ENCODE measurements at places on chromosomes 4 and X.

- no peak for DNase-seq
These were observed 38.4 kb upstream of the CLNK start for GRCh38 chr4:10722957-10723356.

DNA sequence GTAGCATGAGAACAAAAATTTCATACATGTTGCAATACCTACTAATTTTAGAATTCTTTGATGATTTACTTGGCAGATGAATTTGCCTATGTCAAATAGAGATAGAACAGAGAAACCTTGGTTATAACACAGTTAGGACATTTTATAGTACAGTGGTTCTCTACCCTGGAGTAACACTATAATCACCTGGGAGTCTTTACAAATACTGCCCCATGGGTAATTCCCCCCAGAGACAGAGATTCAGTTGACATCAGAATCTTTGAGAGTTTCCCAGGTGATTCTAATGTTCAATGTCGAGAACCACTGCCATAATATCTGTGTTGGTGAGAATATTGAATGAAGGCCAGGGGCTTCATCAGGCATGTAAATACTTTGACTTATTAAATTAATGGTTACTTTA is 401.3 kb upstream of the NDST4 start:
- no peak for DNase-seq

DNA sequence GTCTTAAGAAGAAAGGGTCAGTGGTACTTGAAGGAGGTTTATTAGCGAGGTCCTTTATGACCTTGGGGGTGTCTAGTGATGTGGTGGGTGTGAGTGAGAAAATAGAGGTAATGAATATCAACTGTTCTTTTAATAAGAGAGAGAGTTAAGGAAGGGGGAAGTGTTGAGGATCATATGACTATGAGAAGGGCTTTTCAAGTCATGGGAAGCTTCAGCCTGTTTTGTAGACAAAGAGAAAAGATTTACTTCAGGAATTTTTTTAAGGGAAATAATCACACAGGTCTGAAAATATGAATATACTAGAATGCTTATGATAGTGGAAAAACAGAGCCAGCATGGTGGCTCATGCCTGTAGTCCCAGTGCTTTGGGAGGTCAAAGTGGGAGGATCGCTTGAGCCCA is 41.3 kb upstream of the MTMR1 start:
- DNase-seq = no peak

DNA sequence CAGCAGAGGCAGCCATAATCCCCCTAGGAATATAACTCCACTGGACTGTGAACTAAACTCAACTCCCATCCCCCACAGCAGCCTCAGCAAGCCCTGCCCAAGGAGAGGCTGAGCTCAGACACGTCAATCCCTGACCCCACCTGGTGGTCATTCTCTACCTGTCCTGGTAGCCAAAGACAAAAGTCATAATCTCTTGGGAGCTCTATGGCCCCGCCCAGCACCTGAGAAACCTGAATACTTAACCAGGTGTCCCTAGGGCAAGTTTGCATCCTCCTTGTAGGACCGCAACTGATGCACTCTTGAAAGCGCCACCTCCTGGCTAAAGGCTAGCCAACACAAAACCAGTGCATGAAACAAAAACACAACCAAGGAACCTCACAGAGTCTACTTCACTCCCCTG is 18.4 kb downstream of the CT47B1 start:
- no peak for DNase-seq

GRCh38 chr4:119508281-119508680 is 120.3 kb downstream of the PDE5A start:
- no peak for DNase-seq

- DNase-seq = no peak
These were observed 159.6 kb upstream of the KLF3 start for GRCh38 chr4:38504396-38504715.

- peak; percentile 13 for DNase-seq
These were observed 108.7 kb upstream of the ATP6AP2 start for GRCh38 chrX:40471965-40472648.

GRCh38 chr4:182240161-182241130 is 2.8 kb upstream of the TENM3 start:
- DNase-seq = no peak

DNA sequence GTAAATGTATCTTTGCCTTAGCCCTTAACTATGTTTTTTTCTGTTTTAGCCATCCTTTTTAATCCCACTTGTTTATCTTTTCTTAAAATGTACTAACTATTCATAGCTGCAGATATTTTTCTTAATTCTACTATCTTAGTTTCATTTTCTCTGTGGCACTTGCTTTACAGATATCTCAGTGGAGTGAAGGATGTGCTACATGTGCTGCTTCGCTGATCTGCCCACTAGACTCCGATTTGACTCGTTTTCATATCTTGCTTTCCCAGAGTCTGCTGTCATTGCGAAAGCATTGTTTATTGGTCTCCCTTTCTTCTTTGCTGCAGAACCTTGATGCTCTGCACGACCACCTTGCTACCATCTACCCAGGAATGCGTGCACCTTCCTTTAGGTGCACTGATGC is 30.6 kb downstream of the GUCY1B1 start:
- no peak for DNase-seq

GRCh38 chrX:22392133-22392948 is 119.6 kb downstream of the CBLL2 start:
- no peak for DNase-seq

GRCh38 chr4:3257556-3258482 is 8.9 kb downstream of the MSANTD1 start:
- DNase-seq = no peak

GRCh38 chrX:18964026-18964425 is 19.9 kb downstream of the PHKA2 start:
- no peak for DNase-seq

DNA sequence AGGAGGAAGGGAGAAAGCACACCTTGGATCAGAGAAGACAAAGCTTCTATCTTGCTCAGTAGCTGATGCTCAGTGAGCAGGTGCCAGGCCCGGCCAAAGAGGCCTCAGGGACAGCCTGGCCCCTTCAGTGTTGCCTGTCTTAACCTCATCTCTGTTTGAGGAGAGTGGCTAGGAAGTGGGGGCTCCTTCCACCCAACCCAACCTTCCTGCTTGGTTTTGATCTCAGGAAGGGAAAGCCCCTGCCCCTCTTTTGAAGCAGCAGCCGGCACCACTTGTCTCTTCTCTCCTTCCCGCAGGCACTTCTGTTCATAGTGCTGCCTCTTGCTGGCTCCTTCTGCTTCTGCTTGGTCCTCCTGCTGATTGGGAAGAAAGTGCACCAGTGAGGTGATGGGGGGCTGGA is 2.4 kb upstream of the AFF2 start:
- no peak for DNase-seq

- DNase-seq = no peak
These were observed 97.0 kb downstream of the AFAP1 start for GRCh38 chr4:7842384-7843279.

GRCh38 chr4:143558823-143559756 is 45.6 kb downstream of the SMARCA5 start:
- peak; percentile 59 for DNase-seq

DNA sequence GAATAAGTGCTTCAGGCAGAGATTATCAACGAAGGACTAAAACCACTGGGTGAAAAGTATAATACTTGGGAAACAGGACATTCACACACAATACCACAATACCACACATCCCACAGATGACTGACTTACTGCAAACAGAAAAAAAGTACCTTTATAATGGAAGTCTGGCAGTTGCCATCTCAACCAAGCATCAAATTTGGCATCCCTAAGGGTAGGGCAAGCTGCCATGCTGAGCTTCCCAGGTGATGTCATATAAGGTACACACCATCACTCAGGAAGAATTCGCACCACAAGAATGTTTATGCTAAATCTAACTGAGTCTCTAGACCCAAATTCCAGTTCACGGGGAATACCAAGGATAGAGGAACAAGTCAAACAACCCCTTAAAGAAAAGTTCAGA is 9.1 kb downstream of the QDPR start:
- DNase-seq = no peak

DNA sequence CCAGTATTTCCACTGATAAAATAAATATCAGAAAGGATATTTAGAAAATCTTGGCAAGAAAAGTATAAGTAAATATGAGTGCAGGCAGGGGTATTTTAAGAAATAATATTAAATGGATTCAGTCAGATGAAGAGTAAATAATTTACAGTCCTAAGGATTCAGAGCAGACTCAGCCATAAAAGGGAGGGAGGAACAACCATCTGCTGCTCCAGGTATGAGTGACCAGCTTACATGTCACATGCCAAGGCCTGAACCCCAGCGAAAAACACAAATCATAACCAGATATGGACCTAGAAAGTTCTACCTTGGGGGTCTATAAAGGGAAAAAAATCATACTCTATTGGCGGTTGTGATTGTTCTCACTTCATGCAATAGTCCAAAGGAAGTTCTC is 166.8 kb downstream of the COL4A6 start:
- DNase-seq = no peak

GRCh38 chrX:10697616-10698317 is 77.4 kb upstream of the MID1 start:
- DNase-seq = no peak

DNA sequence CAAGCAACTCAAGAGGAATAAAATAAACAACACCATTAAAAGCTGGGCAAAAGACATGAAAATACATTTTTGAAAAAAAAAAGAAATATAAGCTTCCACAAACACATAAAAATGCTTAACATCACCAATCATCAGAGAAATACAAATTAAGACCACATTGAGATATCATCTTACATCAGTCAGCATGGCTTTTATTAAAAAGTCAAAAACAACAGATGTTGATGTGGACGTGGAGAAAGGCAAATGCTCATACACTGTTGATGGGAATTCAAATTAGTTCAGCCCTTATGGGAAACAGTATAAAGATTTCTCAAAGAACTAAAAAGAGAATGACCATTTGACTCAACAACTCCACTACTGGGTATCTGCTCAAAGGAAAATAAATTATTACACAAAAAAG is 59.6 kb downstream of the STK32B start:
- DNase-seq = no peak

GRCh38 chr4:75726577-75726976 is 2.2 kb downstream of the USO1 start:
- no peak for DNase-seq

- no peak for DNase-seq
These were observed 62.3 kb upstream of the SCRG1 start for GRCh38 chr4:173461170-173461569.

- DNase-seq = no peak
These were observed 14.1 kb upstream of the SCRG1 start for GRCh38 chr4:173413036-173413435.
